Activated naive CD8-positive, alpha-beta T cell treated with anti-CD3 and anti-CD28 coated beads, Interleukin-2, amount 50 U/mL, for 24 hours (primary cell): ENCODE measurements at places on chromosomes 7 and 10.

GRCh38 chr7:73638911-73639310, 14.6 kb upstream of the MLXIPL start:
- DNase-seq: no peak
- no peak overlapping the region for H3K27ac ChIP-seq
- H3K4me3 ChIP-seq: no peak overlapping the region
- peaks cover 2% of the 10 kb centered on the region for H3K4me1 ChIP-seq
- H3K27me3 ChIP-seq: peaks cover 14% of the 10 kb centered on the region

- DNase-seq: no peak
- H3K4me3 ChIP-seq: no peak overlapping the region
- H3K4me1 ChIP-seq: no peaks in the 10 kb centered on the region
- no peaks in the 10 kb centered on the region for H3K36me3 ChIP-seq
Measured at GRCh38 chr7:40865441-40866233, 730.8 kb downstream of the SUGCT start.

DNA sequence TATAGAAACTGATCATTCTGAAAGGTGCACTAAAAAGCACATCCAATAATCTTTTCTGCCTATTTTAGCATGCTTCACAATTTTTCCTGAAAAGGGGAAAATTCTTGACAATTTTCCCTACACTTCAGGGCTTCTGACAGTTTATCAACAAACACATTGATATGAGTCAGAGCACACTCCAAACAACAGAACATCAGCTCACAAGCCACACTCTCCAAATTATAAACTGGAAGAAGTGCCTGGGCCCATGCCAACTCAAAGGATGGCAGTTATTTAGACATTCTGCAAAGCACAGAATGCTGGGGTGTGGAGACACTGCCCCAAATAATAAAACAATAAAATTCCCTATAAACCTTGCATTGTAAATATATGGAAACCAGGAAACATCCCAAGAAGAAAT, 90.8 kb downstream of the ELAPOR2 start:
- H3K27ac ChIP-seq: no peak overlapping the region
- no peaks in the 10 kb centered on the region for H3K36me3 ChIP-seq
- peaks cover 10% of the 10 kb centered on the region for H3K4me1 ChIP-seq
- H3K27me3 ChIP-seq: no peaks in the 10 kb centered on the region

- peaks cover 9% of the 10 kb centered on the region for H3K4me1 ChIP-seq
- DNase-seq: peak; percentile 83
- no peaks in the 10 kb centered on the region for H3K36me3 ChIP-seq
- H3K27me3 ChIP-seq: peaks cover 2% of the 10 kb centered on the region
Measured at GRCh38 chr10:100338434-100339036, 8.5 kb upstream of the SCD start.

DNA sequence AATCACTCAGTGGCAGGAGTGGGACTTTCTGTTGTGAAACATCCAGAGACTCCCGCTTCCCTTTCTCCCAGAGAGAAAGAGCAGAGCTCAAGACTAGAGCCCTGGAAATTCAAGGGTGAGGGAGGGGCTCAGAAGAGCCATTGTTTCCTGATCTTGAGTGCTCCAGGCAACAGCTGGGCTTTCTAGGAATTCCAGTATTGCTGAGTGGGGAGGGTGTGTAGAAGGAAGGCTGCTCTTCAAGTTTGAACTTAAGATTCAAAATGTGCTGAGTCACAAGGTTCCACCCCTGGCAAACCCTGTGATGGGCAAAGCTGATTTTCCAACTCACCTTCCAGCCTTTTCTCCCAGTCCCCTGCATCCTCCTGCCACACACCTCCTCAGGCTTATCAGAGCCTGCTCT, 42.3 kb upstream of the MSRB2 start:
- H3K27ac ChIP-seq: no peak overlapping the region
- no peak overlapping the region for H3K4me3 ChIP-seq
- H3K4me1 ChIP-seq: no peaks in the 10 kb centered on the region
- no peaks in the 10 kb centered on the region for H3K36me3 ChIP-seq
- peaks cover 11% of the 10 kb centered on the region for H3K27me3 ChIP-seq

DNA sequence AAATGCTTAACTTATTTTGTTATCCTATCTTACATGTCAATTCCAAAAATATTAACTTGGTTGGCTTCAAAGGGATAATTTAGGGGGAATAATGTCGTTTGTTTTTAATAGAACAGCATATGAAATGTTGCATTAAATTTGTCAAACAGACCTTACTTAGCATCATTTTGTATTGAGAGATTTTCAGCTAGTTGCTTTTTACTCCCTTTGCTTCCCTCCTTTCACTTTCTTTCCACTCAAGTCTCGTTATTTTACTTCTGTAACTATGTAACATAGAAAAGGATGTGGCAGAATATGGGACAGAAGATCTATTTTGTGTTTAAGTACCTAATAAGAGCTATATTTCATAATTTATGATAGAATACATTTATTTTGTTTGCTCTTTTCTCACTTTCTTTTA, 2.6 kb downstream of the PHYHIPL start:
- no peak overlapping the region for H3K4me3 ChIP-seq
- peaks cover 2% of the 10 kb centered on the region for H3K36me3 ChIP-seq
- no peak for DNase-seq
- H3K4me1 ChIP-seq: peaks cover 3% of the 10 kb centered on the region
- no peak overlapping the region for H3K27ac ChIP-seq

GRCh38 chr7:27576360-27576944, 86.2 kb downstream of the HIBADH start:
- no peaks in the 10 kb centered on the region for H3K27me3 ChIP-seq
- H3K4me3 ChIP-seq: no peak overlapping the region
- DNase-seq: no peak
- peaks cover 1% of the 10 kb centered on the region for H3K36me3 ChIP-seq
- no peaks in the 10 kb centered on the region for H3K4me1 ChIP-seq

DNA sequence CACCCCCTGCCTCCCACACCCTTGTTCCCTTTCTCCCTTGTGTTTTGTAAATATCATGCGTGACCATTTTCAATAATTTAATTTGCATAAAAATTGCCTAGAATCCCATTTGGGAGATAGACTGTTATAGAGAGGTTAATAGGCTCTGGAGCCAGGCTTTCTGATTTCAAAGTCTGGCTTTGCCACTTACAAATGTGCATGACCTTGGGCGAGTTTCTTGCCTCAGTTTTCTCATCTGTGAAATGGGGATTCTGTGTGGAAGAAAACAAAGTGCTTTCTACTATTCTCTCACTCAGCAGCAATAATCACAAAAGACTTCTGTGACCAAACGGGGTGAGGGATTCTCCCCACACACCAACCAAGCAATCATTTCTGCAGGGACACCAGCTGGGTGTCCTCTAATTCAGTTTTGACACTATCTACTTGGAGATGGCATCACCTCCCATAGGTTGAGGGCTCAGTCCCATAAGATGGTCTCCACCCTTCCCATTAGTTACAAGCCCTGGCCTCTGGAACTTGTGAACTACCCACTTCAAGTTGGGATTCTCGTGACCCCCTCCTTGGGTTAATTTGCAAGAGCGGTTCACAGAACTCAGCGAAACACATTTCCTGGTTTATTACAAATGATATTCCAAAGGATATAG, 3.5 kb upstream of the ZNF22 start:
- no peaks in the 10 kb centered on the region for H3K27me3 ChIP-seq
- H3K4me3 ChIP-seq: no peak overlapping the region
- no peak for DNase-seq
- no peak overlapping the region for H3K27ac ChIP-seq
- peaks cover 11% of the 10 kb centered on the region for H3K36me3 ChIP-seq

- H3K4me1 ChIP-seq: no peaks in the 10 kb centered on the region
- H3K36me3 ChIP-seq: no peaks in the 10 kb centered on the region
- peaks cover 29% of the 10 kb centered on the region for H3K27me3 ChIP-seq
- H3K27ac ChIP-seq: no peak overlapping the region
- no peak for DNase-seq
Measured at GRCh38 chr7:3338161-3338560, 37.1 kb downstream of the SDK1 start.

GRCh38 chr10:94640562-94640961, 43.0 kb upstream of the CYP2C18 start:
- no peak overlapping the region for H3K27ac ChIP-seq
- H3K4me1 ChIP-seq: no peaks in the 10 kb centered on the region
- H3K4me3 ChIP-seq: no peak overlapping the region
- DNase-seq: no peak

GRCh38 chr7:108570146-108570755, 577 bp downstream of the DNAJB9 start:
- H3K27me3 ChIP-seq: peaks cover 2% of the 10 kb centered on the region
- H3K4me1 ChIP-seq: peaks cover 62% of the 10 kb centered on the region
- peaks cover 54% of the 10 kb centered on the region for H3K36me3 ChIP-seq
- peak; percentile 31 for DNase-seq
- H3K4me3 ChIP-seq: peak overlapping the region; percentile 98

DNA sequence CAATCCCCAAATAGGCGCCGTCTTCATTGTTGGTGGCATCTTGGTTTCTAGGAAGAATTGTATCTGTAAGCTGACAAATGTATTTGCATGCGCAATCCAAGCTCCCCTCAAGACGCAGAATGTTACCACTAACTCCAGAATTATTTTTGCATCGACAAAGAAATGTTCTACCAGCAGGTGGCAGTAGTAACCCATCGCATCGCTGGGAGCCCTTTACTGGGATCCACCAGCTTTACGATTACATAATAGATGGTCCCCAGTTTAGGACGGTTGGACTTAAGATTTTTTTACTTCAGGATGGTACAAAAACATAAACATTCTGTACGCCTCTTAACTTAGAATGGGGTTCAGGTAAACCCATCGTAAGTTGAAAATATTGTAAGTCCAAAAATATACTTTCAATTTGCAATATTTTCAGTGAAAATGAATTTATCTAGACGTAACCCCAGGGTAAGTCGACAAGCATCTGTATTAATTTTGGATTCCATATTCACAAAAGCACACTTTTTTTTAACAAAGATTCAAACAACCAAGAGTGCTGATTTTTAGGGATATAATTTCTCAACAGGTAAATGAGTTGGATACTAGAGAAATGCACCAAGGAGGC, 114.0 kb upstream of the COBL start:
- H3K4me3 ChIP-seq: no peak overlapping the region
- no peak overlapping the region for H3K27ac ChIP-seq
- no peaks in the 10 kb centered on the region for H3K4me1 ChIP-seq

- H3K36me3 ChIP-seq: no peaks in the 10 kb centered on the region
- no peak overlapping the region for H3K4me3 ChIP-seq
- H3K4me1 ChIP-seq: peaks cover 22% of the 10 kb centered on the region
- peaks cover 3% of the 10 kb centered on the region for H3K27me3 ChIP-seq
- DNase-seq: no peak
- H3K27ac ChIP-seq: peak overlapping the region; percentile 65
Measured at GRCh38 chr7:141544831-141545230, 6.4 kb upstream of the AGK start.

DNA sequence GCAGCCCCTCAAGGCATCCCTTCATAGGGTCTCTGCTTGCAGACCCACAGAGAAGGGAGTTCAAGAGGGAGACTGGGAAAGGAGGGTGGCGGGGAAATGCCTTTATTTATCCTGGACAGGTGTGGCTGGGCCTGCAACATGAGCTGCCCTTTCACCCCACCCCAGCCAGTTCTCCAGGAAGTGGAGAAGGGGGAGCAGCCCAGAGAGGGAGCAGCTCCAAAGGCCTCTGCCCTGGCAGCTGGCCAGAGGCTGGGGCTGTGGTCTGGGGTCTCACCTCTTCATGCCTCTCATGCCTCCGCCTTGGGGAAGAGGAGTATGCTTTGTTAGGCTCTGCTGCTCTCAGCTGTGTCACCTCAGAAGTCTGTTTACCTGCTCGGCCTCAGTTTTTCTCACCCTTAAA, 3.1 kb downstream of the LDB3 start:
- H3K36me3 ChIP-seq: no peaks in the 10 kb centered on the region
- no peak overlapping the region for H3K27ac ChIP-seq
- no peaks in the 10 kb centered on the region for H3K4me1 ChIP-seq

DNA sequence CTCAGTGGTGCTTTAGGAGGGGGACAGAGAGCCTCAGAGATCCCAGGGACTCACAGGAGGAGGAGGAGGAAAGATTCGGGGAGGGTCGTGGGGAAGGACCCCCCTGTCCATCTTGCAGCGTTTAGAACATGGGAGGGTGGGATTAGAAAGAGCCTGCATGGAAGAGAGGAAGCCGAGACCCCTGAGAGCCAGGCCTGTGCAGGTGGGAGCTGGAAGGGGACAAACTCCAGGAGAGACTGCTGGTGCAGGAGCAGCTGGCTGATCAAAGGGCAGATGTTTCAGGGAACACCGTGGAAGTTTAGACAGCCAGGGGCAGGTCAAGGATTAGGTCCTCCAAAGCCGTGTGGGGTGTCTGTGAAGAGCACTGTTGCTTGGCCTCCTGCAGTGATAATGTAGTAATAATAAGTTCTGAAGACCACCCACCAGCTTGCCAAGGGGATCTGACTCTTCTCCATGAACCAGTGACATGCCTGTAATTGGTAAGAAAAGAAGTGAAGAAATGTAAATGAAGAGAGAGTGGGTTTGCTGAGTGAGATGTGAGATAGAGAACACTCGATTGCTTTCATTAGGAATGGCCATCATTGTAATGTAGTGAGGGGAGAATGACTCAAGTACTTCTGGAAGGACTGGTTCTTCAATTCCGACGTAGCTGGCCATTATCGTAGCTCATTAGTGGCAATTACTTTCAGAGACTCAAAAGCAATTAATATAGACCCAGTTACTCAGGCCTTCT, 425.6 kb downstream of the PAXIP1 start:
- no peak overlapping the region for H3K4me3 ChIP-seq
- no peaks in the 10 kb centered on the region for H3K27me3 ChIP-seq
- DNase-seq: no peak
- H3K36me3 ChIP-seq: no peaks in the 10 kb centered on the region

- H3K4me3 ChIP-seq: no peak overlapping the region
- H3K36me3 ChIP-seq: peaks cover 55% of the 10 kb centered on the region
- DNase-seq: no peak
- H3K27me3 ChIP-seq: no peaks in the 10 kb centered on the region
- peaks cover 47% of the 10 kb centered on the region for H3K4me1 ChIP-seq
Measured at GRCh38 chr7:130950741-130951140, 216.7 kb upstream of the KLF14 start.

- H3K36me3 ChIP-seq: no peaks in the 10 kb centered on the region
- no peak overlapping the region for H3K27ac ChIP-seq
- H3K4me3 ChIP-seq: no peak overlapping the region
- H3K4me1 ChIP-seq: peaks cover 33% of the 10 kb centered on the region
Measured at GRCh38 chr7:106015381-106016218, 52.5 kb downstream of the CDHR3 start.

GRCh38 chr10:131203456-131204357, 107.8 kb downstream of the TCERG1L start:
- no peak for DNase-seq
- peaks cover 9% of the 10 kb centered on the region for H3K27me3 ChIP-seq

GRCh38 chr10:124971276-124971675, 29.4 kb downstream of the ZRANB1 start:
- peaks cover 37% of the 10 kb centered on the region for H3K36me3 ChIP-seq
- H3K27ac ChIP-seq: no peak overlapping the region
- DNase-seq: no peak
- H3K4me3 ChIP-seq: no peak overlapping the region

GRCh38 chr10:62225362-62225761, 43.3 kb downstream of the RTKN2 start:
- H3K27ac ChIP-seq: no peak overlapping the region
- no peak overlapping the region for H3K4me3 ChIP-seq
- no peak for DNase-seq
- no peaks in the 10 kb centered on the region for H3K27me3 ChIP-seq
- H3K36me3 ChIP-seq: no peaks in the 10 kb centered on the region

- no peak overlapping the region for H3K27ac ChIP-seq
- DNase-seq: no peak
- no peak overlapping the region for H3K4me3 ChIP-seq
- no peaks in the 10 kb centered on the region for H3K36me3 ChIP-seq
- H3K4me1 ChIP-seq: peaks cover 27% of the 10 kb centered on the region
Measured at GRCh38 chr10:103490986-103491314, 2.6 kb upstream of the NEURL1 start.

GRCh38 chr10:96719850-96720421, 378 bp downstream of the PIK3AP1 start:
- peaks cover 3% of the 10 kb centered on the region for H3K27me3 ChIP-seq
- peaks cover 2% of the 10 kb centered on the region for H3K36me3 ChIP-seq
- H3K27ac ChIP-seq: peak overlapping the region; percentile 92
- DNase-seq: peak; percentile 80
- peak overlapping the region; percentile 95 for H3K4me3 ChIP-seq
